ENCODE measurements at places on chromosomes 4 and X.

GRCh38 chr4:21410372-21410771 is 538.2 kb downstream of the KCNIP4 start:
- no peak for DNase-seq

- no peak for DNase-seq
Measured at GRCh38 chr4:119623025-119623424, 5.6 kb downstream of the PDE5A start.

DNA sequence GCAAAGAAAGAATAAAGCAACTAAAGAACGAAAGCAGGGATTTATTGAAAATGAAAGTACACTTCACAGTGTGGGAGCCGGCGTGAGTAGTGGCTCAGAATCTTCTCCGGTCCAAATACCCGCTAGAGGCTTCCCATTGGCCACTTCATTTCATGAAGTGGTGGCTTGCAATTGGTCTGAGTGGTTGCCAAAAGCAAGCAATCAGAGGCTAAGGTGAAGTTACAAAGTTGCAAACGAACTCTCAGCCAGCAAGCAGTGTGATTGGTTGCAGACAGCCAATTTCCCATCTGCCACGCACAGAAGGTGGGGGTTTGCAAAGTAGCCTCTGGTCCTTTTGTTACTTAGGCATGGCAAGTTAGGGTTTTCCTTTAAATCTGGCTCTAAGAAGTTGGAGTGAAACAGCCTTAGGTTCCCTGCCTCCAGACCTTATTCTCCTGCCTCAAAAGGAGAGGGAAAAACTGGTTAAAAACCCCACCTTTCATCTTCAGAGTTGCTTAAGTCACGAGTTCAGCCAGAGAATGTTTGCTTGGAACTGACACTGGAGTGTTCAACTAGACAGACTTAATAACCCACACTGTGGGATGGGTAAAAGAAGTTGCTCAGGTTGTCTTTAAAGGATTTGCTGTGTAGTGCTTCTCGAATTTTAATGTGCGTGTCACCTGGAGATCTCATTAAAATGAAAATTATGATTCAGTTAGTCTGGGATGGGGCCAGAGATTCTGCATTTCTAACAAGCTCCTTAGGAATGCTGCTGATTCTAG is 6.9 kb upstream of the CLOCK start:
- DNase-seq: no peak

DNA sequence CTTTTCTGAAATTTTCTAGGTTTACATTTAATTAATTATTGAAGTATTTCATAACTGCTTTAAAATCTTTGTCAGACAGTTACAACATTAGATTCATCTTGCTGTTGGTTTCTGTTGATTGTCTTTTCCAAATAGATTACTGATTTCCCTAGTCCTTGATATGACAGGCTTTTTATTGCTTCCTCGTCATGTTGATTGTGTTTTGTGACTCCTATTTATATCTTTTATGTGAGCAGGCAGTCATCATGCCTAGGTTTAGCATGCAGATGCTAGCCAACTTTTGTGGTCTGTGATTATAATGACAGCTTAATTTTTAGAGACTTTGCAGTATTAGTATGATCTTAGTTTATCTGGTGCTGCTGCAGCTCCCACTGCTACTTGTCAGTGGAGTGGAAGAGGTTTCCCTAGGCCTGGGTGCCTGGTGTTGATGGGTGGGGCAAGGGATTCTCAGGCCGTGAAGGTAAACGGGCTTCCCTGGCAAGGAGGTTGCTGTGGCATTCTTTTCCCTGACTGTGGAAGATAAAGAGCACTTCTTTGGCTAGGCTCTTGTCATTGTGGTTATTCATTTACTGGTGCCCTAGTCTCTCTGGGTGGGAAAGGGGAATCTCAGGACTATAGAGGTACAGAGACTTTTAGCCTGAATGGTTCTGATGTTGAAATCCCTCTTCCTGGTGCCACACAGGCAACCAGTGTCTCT is 65.7 kb downstream of the SERPINA7 start:
- DNase-seq: no peak

- no peak for DNase-seq
Measured at GRCh38 chr4:182822554-182822953, 94.6 kb downstream of the DCTD start.

DNA sequence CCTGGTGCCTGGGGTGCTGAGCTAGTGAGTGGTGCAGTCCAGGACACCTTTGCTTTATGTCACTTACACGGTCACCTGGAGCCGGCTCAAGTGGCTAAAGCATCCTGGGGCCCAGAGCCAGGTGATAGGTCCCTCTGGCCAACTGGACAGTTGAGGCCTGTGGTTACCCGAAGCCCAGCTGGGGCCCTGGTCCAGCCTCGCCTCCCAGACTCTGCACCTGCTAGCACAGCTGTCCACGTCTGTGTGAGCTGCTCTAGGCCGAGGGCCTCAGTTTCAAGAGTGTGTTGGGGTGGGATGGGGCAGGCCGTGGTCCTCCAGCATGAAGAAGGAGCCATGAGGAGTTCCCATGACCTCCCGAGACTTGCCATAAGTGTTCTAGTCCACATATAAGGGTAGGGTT is 7.7 kb upstream of the ADD1 start:
- DNase-seq: no peak

- no peak for DNase-seq
Measured at GRCh38 chr4:152294331-152294730, 241.6 kb downstream of the FBXW7 start.

GRCh38 chrX:84709987-84710386 is 207.7 kb upstream of the HDX start:
- no peak for DNase-seq

DNA sequence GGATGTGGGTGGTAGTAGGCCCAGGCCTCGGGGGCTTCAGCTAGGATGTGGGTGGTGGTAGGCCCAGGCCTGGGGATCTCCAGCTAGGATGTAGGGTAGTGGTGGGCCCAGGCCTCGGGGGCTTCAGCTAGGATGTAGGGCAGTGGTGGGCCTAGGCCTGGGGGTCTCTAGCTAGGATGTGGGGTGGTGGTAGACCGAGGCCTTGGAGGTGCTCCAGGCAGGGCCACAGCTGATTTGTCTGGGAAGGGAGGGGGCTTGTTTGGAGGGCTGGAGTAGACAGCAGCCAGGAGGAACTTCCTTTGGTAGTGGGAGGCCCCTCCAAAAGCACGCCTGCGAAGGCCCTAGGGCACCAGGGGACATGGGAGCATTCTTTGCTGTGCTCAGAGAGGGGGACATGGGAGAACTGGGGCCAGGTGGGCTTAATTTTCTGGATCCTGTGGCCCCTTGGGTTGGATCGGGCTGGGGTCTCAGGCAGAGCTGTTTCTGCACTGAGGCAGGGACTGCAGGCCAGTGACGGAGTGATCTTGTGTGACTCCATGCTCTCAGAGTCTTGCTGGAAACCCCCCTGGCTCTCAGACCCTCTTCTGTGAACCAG is 3.3 kb upstream of the SPON2 start:
- DNase-seq: no peak

DNA sequence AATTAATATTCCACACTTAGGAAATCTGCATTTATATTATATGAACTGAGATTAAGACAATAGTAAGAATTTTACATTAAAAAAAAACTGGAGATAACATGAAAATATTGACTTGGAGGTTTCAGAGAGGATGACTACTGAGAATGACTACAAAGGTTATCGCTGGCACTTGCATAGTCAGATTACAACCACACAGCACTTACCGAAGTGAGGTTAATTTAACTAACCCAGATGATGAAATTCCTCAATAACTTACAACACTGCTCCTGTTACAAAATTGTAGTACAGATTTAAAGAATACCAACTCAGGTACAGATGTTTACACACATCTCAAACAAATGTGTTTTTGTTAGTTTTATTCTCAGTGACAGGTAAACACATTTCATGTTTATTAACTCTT is 283.5 kb downstream of the CAMK2D start:
- DNase-seq: no peak

DNA sequence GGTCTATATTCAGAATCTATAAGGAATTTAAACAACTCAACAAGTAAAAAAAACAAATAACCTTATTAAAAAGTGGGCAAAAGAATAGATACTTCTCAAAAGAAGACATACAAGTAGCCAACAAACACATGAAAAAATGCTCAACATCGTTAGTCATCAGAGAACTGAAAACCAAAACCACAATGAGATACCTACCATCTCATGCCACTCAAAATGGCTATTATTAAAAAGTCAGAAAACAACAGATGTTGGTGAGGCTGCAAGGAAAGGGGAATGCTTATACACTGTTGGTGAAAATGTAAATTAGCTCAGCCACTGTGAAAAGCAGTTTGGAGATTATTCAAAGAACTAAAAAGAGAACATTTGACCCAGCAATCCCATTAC is 201.6 kb downstream of the QDPR start:
- DNase-seq: no peak

- no peak for DNase-seq
Measured at GRCh38 chr4:39324446-39324845, 41.7 kb downstream of the RFC1 start.

- no peak for DNase-seq
Measured at GRCh38 chrX:150715184-150715583, 22.0 kb downstream of the MTMR1 start.

DNA sequence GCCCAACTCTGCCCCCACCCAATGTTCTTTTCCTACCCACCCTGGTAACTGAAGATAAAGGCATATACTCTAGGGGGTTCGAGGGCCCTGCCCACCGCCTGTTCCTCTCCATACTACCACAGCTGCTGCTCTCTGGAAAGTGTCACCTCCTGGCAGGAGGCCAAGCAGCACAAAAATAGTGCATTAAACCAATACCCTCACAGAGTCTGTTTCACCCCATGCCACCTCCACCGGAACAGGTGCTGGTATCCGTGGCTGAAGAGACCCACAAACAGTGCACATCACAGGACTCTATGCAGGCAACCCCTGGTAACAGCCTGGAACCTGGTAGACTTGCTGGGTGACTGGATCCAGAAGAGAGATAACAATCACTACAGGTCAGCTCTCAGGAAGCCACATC is 85.1 kb upstream of the CTSO start:
- DNase-seq: no peak

DNA sequence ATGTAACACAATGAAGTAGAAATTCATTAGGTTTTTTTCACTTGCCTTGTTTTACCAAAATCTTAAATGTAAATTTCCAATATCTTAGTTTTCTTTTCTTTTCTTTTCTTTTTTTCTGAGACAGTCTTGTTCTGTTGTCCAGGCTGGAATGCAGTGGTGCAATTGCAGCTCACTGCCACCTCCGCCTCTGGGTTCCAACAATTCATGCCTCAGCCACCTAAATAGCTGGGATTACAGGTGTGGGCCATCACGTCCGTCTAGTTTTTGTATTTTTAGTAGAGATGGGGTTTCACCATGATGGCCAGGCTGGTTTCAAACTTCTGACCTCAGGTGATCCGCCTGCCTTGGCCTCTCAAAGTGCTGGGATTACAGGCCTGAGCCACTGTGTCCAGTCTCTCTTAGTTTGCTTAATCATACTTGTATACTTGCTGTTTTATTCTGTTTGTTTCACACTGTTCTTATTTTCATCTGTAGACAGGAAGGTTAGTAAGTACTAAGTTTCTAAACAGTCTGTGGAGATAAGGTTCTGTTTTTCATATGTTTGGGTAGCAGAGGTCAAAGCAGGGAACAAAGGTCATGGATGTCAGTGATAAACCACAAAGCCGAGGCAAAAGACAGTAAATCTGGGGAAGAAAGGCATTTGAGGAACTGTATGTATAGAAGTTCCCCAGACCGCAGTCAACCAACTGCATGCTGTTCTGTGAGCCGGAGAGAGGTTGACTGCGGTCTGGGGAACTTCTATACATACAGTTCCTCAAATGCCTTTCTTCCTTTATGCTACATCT is 129.1 kb downstream of the CBR4 start:
- DNase-seq: no peak

DNA sequence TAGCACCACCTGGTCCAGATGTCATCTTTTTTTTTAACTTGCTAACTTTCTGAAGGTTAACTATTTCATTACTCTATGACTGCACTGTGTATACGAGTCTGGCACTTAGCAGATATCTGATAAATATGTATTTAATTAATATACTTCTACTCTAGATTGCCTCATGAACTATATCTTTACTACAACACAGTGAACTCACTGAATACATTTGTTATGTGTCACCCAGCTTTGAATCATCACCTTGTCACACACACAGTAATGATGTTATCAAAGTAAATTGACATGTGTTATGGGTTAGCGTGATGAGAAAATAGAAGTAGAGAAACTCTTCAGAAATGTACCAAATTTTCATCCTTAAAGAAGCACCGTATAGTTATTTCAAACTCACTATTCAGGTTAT is 419.3 kb upstream of the ADGRL3 start:
- DNase-seq: no peak

DNA sequence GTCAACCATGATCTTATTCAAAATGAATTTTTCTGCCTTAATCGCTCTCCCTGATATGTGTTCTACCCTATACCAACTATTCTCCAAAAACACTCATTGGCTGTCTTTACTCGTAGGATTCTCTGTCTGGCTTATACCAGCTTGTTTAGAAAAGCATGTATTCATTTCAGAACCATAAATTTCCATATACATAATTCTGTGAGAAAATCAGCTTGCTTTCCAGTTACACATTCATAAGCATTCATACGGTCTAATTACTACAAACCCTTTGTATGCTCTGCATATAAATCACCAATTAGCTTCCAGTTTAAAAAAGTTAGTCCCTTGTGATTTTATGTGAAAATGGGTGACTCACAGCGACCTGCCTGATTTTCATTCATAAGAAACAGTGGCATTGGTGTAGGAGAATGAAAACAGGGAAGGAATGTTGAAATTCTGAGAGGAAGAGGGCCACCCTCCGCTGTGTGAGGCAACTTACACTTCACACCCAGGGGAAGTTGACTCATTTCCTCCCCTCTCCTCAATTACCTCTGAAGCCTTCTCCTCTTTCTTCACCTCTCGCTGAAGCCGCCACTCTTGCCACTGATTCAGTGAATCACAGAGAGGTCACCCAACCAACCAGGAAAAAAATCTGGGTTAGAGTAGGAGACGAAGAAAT is 63.3 kb downstream of the MEPE start:
- no peak for DNase-seq

DNA sequence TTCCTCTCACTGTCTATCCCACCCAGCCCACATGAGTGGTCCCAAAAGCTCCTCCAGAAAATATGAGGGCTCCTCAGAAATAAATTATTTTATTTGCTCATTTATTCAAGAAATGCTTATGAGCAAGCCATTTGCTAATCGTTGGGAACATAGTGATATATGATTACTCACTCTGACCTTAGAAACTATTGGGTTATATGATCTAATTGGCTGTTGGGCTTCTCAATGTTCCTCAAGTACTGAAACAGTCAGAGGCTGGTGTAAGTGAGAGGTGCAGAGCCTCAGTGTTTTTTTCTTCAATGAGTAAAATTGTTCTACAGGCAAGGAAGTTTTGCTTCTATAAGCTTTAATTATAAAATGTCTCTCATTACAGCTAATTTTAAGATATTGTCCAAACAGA is 893.8 kb upstream of the INTU start:
- no peak for DNase-seq
